ENCODE measurements at places on chromosomes 1 and 21. TPM values are rescaled to one million over a fixed set of nuclear protein-coding genes. Genes with fewer than 3 reads are reported as not detected.

Gene RGS1
- total RNA-seq, result not detected

Gene RGS16
- total RNA-seq, result not detected

Gene NHLH2
- not detected for total RNA-seq

Gene MRPS21
- 60.9 TPM for total RNA-seq

Gene FCGR3A
- not detected for total RNA-seq

Gene AADACL3
- not detected for total RNA-seq

Gene PLEKHN1
- 0.46 TPM for total RNA-seq

Gene PITHD1
- total RNA-seq, result 48.2 TPM

Gene GBP1
- total RNA-seq, result 35.6 TPM

Gene PRKACB
- total RNA-seq, result 67.4 TPM

Gene TNFRSF8
- 0.32 TPM for total RNA-seq

Gene GPR37L1
- not detected for total RNA-seq

Gene SYCP1
- not detected for total RNA-seq

- DNase-seq, result peak; percentile 64
Measured at GRCh38 chr1:201505503-201505890, 1.4 kb downstream of the CSRP1 start.

DNA sequence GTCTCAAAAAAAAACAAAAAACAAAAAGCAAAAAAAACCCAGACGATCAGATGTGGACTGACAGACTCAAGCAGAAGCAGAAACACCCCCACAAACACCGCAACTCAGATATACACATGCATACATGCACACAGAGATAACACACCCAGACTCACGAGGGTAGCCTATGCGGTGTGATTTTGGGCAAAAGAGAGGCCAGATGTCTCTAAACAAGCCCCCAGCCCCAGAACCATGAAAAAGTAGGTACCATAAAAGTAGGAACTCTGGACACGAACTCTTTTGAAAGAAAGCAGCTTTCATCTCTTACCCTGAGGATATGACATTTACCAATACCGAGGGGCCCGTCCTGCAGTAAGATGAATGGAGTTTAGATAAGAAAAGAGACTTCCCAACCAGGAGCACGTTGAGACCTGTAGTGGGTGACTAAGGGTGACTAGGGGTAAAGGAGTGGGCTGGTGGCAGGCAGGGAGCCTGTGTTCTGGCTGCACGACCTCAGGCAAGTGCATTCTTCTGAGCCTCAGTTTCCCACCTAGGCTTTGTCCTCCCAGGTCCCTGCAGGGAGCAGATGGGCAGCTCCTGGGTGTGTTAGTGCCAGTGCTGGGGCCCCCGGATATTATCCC, 1.5 kb upstream of the TINAGL1 start:
- no peak for DNase-seq

GRCh38 chr1:150543500-150544143, 5.6 kb upstream of the ADAMTSL4 start:
- DNase-seq, result no peak

GRCh38 chr1:76871355-76871974, 4.2 kb downstream of the ST6GALNAC5 start:
- DNase-seq, result no peak

DNA sequence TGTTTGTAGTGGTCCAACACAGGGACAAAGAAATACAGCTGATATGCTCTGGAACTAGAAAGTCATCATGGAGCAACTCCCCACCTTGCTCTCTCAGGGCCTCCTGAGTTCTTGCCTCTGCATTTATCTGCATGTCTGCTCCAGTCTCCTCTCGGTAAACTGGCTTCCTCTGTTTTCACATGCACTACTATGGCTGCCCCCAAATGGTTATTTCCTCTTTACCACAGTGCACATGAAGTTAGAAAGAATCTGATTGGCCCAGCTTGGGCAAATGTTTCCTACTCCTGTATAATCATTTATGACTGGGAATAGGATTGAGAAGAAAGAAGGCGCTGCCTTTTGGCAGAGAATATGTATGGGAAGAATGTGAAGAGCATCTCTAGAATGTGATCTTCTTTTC, 16.5 kb upstream of the PSMB2 start:
- no peak for DNase-seq

- peak; percentile 71 for DNase-seq
Measured at GRCh38 chr1:248828845-248829244, 3.1 kb upstream of the SH3BP5L start.

- no peak for DNase-seq
Measured at GRCh38 chr1:205802060-205802459, 10.9 kb downstream of the SLC41A1 start.

DNA sequence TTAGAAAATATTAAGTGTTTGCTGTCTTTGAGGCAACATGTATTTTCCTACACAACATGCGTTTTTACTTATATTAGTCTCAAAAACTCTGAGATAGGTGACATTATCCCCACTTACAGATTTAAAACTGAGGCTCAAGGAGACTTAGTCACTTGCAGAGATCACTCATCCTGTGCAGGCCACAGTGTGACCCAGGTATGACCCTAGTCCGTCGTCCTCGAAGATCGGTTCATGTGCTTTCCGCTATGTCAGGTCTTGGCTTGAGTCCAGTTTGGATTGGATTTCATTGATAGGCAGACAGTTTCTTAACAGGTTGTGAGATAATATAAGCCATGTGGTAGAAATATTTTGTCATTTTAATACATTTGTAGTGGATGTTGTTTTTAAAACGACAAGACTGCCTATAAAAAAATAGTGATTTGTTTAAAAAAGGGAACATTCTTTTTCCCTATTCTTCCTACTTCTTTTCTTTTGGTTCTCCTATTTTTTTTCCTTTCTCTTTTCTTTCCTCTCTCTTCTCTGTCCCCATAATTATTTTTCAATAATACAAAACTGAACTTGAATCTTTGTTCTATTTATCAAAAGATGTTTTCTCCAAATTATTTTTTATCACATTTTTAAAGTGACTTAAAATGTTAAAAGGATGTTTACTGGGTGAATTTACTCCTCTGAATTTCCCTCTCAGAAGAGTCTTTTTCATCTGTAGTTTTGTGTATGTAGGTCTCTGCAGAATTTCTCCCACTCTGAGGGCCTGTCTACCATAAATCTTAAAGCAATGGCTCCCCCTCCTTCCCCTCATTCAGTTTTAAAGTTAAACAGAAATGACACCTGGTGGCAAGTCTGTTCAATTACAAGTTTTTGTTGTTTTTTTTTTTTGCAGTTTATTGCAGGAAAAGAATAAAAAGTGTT, 81.8 kb downstream of the PHTF1 start:
- DNase-seq, result peak; percentile 29

- DNase-seq, result no peak
Measured at GRCh38 chr1:182910143-182910542, 42.8 kb downstream of the SHCBP1L start.

DNA sequence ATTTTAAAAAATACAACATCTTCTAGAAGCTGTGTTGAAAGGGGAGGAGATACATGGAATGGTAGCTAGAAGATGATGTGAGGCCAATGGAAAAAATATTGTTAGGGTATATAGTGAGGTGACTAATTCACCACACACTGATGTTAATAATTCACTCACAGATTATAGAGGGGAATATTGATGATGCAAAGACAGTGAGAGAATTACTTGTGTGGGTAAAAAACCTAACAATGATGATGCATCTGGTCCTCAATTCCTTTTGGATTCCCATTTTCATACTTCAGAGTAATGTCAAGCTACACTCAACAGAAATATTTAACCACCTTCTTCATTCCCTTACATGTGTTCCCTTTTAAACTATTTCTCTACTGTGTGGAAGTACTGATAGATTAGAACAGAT, 169.5 kb upstream of the DPYD start:
- no peak for DNase-seq

DNA sequence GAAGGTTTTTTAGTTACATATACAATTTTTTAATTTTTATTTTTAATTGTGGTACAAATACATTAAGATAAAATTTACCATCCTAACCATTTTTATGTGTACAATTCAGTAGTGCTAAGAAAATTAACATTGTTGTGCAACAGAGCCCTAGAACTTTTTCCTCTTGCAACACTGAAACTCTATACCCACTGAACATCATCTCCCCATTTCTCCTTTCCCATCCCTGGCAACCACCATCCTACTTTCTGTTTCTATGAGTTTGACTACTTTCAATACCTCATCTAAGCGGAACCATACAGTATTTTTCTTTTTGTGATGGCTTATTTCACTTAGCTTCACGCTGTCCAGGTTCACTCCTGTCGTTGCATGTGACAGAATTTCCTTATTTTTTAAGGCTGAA, 54.1 kb downstream of the PALMD start:
- DNase-seq, result no peak

DNA sequence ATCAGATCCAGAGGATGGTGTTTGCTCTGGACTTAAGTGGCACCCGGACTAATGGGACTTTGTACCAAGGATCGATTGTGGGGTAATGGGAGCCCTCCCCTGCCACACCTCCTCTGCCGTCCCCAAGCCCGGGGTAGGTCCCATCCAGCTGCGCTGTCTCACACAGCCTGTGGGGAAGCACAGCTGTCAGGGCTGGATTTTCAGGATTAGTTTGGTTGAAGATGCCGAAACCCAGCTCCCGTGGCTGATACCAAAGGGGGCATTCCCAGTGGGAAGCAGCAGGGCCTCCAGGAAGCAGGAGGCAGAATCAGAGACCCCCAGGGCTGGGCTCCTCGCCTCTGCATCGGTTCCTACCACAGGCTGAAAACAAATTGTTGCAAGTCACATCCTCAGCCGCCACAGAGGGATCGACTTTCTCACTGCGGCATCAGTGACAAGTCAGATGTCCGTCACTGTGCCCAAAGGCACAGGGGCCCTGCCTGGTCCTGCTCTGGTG, 59.7 kb downstream of the MATN1 start:
- no peak for DNase-seq

DNA sequence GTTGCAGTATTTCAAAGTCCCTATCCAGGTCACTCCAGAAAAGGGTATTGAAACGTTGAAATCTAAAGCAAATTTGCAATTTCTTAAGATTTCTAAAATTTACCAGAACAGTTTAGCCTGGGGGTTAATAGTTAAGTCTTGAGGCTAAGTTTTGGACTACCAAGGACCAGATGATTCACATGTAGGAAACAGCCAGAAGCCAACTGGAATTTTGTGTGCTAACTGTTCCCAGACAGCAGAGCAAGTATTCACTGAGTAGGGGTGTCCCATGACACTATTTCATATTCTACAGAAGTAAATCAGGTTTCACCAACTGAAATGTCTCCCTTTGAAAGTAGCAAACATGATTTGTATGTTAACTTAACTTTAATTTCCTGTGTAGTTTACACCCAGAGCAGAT, 11.5 kb upstream of the C1orf105 start:
- no peak for DNase-seq

GRCh38 chr1:103275725-103276124, 167.4 kb upstream of the COL11A1 start:
- no peak for DNase-seq

DNA sequence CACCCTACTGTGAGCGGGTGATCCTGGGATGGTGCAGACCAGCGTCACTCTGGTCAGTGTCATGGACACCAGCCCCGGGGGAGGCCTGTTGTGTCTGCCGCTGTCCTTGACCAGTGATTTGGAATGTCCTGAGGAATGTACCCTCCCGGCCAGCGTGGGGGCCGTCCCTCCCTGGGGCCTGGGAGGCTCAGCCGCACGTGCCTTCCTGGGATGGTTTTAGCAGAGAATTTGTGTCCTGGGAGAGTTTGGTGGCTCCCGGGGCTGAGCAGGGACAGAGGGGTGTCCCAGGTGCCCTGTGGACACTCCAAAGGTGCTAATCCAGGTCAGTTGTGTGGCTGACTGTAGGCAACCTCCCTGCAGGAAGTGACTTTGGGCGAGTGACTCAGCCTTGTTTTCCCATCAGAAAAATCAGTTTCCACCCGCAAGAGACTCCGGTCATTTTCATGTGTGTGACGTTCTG, 6.2 kb downstream of the ARHGEF16 start:
- DNase-seq, result no peak

GRCh38 chr1:2233468-2233867, 5.3 kb downstream of the SKI start:
- DNase-seq, result no peak

DNA sequence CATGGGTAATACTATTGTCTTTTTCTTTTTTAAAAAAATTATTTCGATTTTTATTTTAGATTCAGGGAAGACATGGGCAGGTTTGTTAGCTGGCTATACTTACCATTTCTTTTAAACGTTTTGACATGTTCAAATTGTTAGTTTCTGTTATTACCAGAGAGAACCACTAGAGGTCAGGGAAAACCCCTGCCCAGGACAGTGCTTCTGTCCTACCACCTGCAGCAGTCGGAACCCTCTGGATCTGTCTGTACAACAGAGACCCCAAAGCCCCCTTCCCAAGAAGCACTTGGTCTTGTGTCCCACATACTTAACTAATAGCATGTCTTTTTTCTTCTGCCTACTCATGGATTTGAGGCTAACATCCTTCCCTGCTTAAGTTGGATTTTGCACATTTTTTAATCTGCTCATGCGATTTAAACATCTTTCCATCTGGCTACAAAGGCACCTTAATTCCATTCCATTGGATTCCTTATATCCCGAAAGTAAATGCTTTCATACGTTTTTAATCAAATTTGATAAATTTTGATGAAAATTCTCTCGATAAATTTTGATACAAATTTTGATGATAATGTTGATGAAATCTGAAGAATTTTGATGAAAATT, 10.0 kb upstream of the C1orf115 start:
- no peak for DNase-seq

DNA sequence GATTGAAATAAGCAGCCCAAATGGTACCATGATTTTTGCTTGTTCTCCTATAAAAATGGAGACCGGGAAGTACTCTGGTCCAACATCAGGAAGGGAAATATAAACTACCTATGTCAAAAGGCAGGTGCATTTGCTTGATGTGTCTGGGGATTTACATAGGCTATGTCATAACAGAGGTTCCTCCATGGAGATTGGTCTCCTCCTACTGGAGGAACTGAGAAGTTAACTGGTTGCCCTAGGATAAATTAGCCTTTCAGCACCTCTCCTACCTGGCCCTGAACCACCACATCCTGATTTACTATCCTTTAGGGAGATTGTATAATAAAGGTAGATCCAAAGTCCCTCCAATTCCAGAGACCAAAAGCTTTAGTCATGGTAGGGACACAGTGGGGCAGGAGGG, 1109.3 kb upstream of the B3GALT2 start:
- DNase-seq, result no peak
